GM18507 (cell line): ENCODE measurements at places on chromosomes 6 and 20.

DNA sequence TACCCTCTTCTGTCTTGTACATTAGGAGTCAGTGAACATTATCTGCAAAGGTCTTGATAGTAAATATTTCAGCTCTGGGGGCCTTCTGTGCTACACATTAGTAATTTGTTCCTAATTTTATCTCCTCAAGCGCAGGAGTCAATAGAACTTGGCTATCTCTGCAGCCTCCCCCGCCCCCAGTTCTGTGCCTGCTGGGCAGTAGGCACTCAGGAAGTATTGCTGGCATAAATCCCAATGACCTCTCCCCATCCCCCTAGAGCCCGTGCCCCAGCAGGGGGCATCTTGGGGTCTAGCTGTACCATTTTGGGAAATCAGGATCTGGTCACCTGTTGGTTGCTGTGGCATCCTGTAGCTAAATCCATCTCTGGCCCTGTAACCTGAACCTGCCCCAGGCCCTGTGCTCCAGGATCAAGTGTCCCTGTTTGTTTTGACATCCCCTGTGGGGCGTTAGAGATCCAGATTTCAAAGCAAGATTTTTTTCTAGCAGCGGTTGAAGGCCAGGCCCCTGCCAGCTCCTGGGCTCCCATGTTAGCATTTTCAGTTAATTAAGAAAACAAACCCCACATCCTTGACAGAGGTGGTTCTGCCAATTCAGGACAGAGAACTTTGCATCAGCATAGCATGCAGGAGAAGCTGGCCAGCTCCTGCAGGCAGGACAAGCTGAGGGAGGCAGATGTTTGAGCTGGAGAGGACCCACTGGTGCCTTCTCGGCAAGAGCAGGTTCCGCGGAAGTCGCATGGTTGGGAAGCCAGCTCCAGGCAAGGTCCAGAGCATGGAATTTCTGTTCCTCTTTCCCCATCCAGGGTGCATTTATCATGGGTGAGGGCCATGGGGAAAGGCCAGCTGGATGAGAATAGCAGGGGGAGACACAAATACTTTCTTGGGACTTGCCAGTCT lies 32.1 kb downstream of the DAAM2 start:
- no peak for DNase-seq

DNA sequence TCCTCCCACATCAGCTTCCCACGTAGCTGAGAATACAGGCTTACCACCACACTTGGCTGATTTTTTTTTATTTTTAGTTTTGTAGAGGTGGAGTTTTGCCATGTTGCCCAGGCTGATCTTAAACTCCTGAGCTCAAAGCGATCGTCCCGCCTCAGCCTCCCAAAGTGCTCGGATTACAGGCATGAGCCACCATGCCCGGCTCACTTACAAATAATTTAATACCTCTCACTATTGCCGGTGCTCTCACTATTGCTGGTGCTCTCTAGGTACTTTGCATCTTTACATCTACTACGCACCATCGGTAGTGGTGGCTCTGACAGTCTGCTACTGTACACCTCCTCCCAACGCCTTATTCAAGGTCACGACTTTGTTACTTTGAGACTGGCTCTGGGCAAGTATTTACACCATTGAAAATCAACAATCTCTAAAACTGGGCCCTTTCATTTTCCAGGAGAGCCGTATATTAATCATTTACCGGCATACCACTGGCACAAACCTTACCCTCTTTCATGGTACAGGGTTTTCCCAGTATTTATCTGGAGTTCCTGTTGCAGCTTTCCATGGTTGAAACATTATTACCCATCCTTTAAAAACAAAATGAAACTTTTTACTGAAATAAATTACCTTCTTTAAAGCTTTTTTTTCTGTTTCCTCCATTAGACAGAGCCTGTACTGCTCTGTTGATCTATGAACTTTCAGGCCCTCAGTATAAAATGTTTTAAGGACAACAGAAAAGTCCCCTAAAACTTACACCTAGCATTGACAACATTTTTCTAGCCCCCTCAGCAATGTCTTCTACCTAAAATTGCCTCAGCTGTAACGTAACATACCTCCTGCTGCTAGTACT lies 259.6 kb upstream of the PLCB4 start:
- no peak for DNase-seq

DNA sequence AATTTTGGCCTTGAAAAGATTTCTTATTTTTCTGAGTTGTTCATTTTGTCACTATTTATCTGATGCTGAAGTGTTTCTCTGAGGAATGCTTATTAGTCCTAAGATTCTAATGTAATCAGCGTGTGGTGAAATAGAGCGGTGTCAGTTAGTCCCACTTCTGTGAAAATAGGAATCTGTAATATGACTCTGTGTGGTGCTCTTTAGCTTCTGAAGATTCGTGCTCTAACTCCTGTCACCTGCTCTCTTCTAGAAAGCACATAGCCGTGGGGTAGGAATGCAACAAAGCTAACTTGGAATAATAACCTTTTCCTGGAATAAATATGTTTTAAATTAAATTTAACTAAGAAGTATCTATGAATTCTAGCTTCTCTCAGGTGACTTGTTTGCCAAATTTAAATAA lies 90.4 kb downstream of the BCKDHB start:
- DNase-seq: no peak

DNA sequence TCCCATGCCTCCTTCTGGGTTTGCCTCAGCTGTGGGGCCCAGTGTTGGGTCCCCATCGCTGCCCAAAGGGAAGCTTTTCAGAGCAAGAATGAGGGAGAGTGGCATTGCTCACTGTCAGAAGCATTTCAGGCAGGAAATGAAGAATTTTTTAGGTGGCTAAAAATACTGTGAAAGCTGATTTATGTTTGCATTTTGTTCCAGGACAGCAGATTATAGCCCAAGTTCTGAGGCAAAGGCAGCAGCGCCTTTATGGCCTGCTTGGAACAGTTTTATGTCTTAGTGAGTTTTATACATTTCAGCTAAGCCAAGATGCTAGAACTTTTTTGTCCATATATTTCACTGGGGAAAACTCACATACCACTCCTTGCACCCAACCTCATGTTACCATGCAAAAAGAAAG lies 4.3 kb upstream of the CCDC167 start:
- no peak for DNase-seq

- DNase-seq: no peak
Observed at GRCh38 chr6:151891524-151891923, 84.0 kb downstream of the ESR1 start.

DNA sequence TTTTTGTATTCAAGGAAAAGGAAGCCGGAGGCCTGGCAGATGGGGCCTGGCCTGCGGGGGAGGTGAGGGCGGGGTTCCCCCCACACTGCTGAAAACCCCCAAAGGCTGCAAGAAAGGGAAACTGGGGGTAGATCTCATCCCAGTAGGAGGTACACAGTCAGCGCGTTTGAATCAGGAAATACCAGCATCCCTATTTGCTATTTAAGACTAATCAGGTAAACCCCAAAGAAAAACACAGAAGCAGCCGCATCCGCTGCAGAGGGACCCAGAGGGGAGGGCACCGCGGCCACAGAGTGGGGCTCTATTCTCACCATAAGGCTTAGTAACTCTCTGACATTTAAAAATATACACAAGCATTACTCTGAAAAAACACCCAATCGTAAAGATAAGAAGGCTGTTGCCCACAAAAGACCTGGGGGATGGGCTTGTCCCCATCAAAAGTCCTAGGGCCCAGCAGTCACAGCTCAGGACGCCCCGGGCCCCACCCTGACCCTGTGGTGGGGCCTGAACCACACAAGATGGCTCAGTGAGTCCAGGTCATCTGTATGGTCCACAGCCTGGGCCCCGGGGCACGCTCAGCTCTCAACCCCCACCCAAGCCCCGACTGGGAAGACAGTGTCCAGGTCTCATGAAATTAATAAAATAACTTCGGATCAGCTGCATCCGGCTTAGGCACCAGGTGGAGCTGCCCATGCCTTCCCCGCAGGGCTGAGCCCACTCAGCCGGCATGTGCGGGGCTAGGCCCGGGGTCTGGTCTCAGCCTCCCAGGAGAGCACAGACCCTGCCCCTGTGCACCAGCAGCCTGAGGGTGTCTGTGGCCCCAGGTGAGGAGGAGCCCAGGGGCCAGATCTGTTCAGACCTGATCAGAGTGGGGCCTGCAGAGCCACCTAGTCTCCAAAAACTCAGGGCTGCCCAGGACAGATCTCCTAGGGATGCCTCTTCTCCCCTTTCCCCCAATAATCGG lies 31.0 kb downstream of the KCNQ2 start:
- peak; percentile 28 for DNase-seq

GRCh38 chr6:54072635-54073313 lies 38.5 kb upstream of the MLIP start:
- DNase-seq: no peak

GRCh38 chr6:56475736-56476457 lies 166.8 kb downstream of the DST start:
- no peak for DNase-seq

- DNase-seq: no peak
Observed at GRCh38 chr6:166025149-166025898, 142.3 kb downstream of the TBXT start.
